Occipital lobe (tissue), 3 donors: ENCODE measurements at places on chromosomes 5 and 9. TPM values are rescaled to one million over a fixed set of nuclear protein-coding genes. Genes with fewer than 3 reads are reported as not detected.

GRCh38 chr9:127572961-127573721 is 38.9 kb upstream of the STXBP1 start:
- no peak for DNase-seq

DNA sequence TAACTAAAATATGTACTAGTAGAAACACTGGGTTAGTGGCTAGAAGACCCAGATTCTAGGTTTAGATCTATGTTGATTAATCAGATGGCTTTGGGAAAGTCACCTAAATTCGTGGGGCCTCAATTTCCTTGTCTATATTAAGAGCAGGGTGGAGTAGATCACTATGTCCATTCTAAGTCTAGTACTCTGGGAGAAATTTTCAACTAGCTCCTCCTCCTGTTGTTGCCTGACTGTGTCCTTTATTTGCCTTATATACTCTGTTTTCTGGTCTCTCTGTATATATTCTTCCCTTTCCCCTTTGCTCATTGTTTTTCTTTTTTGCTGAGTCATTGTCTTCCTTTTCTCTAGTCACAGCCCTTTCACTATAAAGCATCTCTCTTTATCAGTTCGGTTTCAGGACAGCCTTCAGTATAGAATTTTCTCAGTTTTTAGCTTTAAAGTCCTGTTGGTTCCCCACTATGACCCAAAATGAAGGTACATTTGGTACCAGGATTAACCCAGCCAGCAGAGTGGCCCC is 44.5 kb upstream of the CDH6 start:
- DNase-seq: no peak

Gene SECISBP2
- total RNA-seq: 81.3 TPM

GRCh38 chr5:172380301-172380986 is 73.9 kb downstream of the SH3PXD2B start:
- DNase-seq: no peak

- DNase-seq: no peak
These were observed 193.4 kb downstream of the ARRDC3 start for GRCh38 chr5:91189480-91190313.

Gene TOPORS
- 49.9 TPM for total RNA-seq

Gene NR2F1-AS1
- total RNA-seq: 109 TPM

- DNase-seq: no peak
These were observed 295.9 kb upstream of the ITGA1 start for GRCh38 chr5:52491818-52492217.

GRCh38 chr5:548256-548655 is 24.0 kb upstream of the SLC9A3 start:
- DNase-seq: no peak

Gene PCDHGB2
- 8.3 TPM for total RNA-seq

- DNase-seq: no peak
These were observed 36.5 kb upstream of the TENT4A start for GRCh38 chr5:6676702-6677101.

Gene PCDHB11
- 10.5 TPM for total RNA-seq

- no peak for DNase-seq
These were observed 511.8 kb upstream of the WWC1 start for GRCh38 chr5:167779644-167780043.

Gene LCP2
- 1.4 TPM for total RNA-seq

Gene GPBP1
- 159 TPM for total RNA-seq

GRCh38 chr5:168314735-168315411 is 23.4 kb downstream of the WWC1 start:
- DNase-seq: no peak

- DNase-seq: no peak
These were observed 190.8 kb downstream of the ELAVL2 start for GRCh38 chr9:23635276-23635675.

DNA sequence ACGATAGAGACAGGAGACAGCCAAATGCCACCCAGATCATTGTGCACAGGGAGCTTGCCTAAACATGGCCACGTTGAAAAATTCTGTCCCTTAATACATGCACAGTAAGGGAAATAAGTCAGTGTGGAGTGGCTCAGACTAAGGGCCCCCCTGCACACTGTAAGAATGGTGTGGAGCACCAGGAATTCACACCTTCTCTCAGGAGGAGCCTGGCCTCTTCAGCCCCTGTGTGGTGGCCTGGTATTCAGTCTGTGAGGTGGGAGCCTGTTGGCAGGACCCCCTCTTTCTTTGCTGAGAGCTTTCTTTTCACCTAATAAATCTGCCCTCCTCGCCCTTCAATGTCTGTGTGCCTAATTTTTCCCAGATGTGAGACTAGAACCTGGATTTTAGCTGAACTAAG is 66.1 kb upstream of the RASGRF2 start:
- DNase-seq: no peak

GRCh38 chr5:58437661-58438060 is 22.2 kb downstream of the PLK2 start:
- DNase-seq: no peak

DNA sequence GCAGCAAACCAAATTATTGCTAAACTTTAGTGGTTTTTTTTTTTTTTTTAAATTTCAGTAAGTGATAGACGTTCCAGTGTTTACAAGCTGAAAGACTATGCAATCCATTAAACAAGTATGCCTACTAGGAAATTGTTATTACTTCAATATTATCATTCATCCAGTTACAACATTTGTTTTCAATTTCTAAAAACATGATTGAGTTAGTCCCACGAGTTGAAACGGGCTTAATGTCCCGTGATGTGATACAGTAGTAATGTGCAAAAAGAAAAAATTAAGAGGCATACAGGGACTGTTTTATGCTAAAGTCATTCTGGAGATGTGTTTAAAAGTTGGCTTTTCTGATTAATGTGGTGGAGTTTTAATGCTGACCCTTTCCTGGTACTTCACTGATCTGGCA is 550.3 kb upstream of the DMAC1 start:
- no peak for DNase-seq

DNA sequence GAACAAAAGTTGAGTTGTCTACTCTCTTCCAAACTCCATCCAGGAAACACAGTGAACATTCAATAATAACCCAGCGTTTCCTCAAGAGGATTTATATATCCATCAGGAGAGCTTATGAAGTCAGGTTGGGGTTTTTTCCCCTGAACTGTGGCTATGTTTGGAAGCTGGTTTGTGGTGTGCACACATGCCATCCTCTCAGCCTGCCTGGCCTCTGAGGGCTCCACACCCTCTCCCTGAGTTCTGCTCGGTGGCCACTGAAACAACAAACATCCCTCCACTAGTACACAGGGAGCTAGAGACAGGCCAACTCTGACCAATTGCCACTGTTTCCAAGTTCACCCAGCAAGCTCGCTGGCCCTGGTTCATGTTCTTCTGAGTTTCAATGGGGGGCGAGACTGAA is 35.7 kb downstream of the SMIM23 start:
- DNase-seq: no peak

DNA sequence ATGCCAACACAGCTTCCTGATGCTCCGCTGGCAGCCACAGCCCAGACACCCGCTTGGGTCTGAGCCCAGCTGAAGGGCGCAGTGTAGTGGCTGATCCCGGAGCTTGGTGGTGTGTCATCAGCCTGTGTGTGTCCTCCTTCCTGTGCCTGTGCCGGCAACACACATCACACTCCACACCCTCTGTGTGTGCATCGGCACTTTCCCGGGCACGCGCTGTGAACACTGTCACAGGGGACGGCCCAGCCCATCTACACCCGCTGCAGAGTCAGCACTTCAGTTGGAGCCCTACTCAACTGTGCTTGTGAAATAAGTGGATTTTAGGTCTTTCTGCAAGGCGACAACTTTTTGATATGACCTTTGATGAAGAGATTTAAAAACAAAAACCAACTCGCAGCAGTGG is 189.4 kb downstream of the IRX2 start:
- no peak for DNase-seq

DNA sequence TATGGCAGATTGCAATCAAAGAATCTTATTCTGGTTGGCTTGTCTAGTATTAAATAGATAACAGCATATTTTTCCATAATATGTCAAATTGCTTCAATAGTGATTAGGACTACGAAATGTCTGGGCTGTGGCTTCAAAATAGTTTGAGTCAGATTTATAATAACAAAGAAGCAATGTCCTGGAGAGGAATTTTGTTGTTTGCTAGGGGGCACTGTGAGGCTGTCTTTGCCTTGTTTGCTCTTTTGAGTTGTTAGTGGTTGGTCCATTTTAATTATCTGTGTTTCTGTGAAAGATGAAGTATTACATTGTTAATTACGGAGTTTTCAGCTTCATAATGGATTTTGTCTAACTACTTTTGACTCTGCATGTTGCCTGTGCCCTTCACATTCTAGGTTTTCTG is 713.6 kb downstream of the TLE4 start:
- DNase-seq: no peak

GRCh38 chr5:163578652-163579051 is 73.2 kb downstream of the MAT2B start:
- DNase-seq: no peak

Gene HRCT1
- total RNA-seq: not detected

Gene ECM2
- 5.6 TPM for total RNA-seq

Gene ZCCHC9
- total RNA-seq: 10.3 TPM

Gene TCOF1
- 13.6 TPM for total RNA-seq

DNA sequence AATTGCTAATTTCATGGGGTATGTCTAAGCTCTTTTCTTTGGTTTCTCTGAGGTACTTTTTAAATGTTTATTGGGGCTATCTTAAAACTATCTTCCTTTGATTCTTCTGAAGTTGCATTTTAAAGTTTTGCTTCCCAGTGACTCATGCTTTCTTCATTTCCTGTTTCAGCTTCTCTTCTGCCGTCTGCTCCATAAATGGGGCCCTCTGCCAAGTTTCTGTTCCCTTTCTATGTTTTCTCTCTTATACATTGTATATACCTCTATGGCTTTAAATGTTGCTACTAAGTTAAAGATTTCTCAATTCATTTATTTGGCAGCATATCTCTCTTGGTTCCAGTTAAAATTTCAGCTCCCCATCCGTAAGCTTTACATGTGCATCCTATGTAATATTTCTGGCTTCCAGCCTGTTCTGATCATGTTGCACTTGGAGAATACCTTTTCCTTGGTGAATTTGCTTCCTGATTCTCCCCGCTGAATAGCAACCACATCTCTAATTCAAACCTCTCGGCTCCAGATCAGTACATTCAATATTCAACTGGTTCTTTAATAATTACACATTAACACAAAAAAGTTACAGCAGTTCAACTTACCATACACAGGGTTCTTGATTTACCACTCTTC is 125.3 kb downstream of the ST8SIA4 start:
- DNase-seq: no peak

- DNase-seq: no peak
These were observed 83.0 kb upstream of the PRLR start for GRCh38 chr5:35313291-35313690.

DNA sequence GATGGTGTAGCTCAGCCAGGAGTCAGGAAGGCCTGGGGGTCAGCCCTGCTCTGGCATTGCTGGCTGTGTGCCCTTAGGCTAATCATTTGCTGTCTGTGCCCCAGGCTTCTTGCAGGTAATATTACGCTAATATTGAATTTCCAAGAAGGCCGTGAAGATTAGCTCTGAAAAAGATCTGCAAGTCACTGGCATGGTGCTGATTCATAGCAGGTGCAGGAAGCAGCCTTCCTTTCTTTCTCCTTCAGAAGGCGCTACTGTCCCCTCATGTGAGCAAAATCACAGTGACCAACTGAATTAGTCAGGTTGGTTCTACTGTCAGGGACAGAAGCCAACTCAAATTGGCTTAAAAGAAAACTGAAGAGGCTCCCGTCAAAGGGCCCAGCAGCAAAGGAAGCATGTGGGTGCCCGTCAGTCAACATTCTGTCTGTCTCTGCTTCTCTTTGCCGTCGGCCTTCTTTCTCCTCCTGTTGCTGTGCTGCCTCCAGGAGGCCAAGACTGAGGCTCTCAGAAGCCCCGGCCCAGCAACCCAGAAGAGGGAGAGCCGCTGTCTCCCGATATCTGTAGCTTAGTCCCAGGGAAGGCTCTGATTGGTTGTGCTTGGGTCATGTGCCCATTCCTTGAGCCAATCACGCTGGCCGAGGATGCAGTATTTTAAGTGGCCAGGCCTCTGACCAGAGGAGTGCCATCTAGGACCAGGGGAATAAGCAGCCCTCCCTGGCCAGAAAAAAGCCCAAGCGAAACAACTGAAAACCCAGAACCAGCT is 67.8 kb upstream of the NEURL1B start:
- DNase-seq: no peak

Gene BICD2
- total RNA-seq: 31.4 TPM

- no peak for DNase-seq
These were observed 229.1 kb downstream of the SEMA5A start for GRCh38 chr5:9316733-9317132.

- no peak for DNase-seq
These were observed 384.8 kb downstream of the PRR16 start for GRCh38 chr5:120848883-120849282.

DNA sequence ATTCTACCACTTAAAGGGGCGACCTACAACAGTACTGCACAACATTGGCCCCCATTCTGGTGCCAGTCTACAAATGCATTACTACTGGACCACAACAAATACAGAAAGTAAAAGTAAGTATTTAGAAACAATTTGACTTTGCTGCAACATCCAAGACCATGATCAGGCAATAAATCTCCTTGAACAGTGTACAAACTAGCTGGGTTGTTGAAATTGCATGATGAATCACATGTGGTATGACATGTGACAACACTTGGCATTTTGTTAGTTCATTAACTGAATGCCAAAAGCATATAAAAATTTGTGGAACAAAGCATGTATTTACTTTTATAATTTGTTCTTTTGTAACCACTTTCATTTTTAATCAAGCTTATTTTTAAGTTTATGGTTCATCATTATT is 270.5 kb downstream of the NFIB start:
- no peak for DNase-seq

GRCh38 chr5:154194345-154195329 is 4.1 kb downstream of the GALNT10 start:
- no peak for DNase-seq

DNA sequence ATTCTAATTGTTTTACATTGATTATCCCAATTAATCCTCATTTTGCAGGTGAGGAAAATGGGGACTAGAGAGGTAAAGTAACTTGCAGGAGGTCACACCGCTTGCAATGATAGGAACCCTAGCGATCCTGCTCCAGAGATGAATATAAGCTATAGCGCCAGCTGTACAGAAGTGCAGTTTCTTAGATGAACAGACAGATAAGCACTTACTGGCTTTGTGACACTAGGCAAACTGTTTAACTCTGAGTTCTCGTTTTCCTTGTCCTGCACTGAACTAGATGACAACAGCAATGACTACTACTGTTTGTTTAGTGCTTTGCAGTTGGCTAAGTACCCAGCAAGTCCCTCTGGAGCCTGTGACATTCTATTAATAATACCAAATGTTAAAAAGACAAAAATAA is 11.1 kb downstream of the LHX6 start:
- no peak for DNase-seq

DNA sequence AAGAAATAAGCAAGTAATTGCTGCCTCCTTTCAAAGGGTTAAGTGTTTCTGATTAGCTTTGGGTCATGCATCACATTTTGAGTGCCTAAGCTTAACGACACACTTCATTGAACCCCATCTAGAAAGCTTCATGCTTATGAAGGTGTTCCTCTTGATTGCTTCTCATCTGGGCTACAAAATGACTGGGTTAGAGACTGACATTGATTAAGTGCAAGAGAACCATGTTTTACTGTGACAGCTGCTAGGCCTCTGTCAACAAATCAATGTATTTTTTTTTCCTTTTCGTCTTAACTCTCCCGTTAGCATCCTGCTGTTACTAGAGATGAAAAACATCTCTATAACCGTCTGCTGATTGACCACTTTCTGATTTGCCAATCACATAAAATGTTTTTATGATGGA is 725.0 kb downstream of the TLE1 start:
- no peak for DNase-seq
